Stimulated activated CD8-positive, alpha-beta memory T cell treated with anti-CD3 and anti-CD28 coated beads, Interleukin-4, amount 100 ng/mL, for 1 hour (primary cell): ENCODE measurements at places on chromosomes 5 and 9.

GRCh38 chr5:151204051-151204450, 19.8 kb downstream of the CCDC69 start:
- DNase-seq = no peak

- DNase-seq = no peak
Observed at GRCh38 chr5:160230686-160231527, 1.6 kb downstream of the FABP6 start.

GRCh38 chr5:50697739-50698138, 31.3 kb downstream of the PARP8 start:
- DNase-seq = no peak

DNA sequence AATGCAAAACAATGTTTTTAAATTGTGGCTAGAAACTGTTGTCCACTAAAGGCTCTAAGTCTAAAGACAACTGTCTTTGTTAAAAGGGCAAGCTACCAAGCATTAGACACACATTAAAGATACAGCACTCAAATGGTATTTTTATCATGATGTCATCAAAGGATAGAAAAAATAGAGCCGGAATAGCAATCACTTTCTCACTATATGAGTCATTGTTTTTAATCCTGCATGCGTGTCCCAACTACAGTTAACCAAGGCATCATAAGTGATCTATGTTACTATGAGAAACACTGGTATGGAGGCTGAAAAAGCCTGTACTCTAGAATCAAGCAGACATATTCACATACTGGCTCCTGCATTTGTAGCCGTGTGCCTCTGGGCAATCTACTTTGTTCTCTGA, 1.9 kb upstream of the PJA2 start:
- DNase-seq = no peak

DNA sequence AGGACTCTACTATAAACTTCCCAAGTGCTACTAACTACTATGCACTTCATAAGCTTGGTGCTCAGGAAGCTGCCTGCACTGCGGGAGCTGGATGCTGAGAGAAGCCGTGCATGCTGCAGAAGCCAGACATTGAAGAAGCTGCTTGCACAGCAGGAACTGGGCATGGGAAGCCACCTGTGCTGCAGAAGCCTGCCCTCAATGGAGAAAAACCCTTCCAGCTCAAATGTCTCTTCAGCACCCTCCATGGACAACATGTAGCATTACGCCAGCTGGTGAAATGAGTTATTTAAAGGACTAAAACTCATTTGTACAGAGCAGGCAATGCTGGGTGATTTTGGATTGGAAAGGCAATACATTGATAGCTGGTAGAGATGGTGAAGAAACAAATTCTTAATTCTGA, 247.2 kb downstream of the KIF4B start:
- no peak for DNase-seq

GRCh38 chr5:11105696-11106095, 344.7 kb upstream of the DAP start:
- DNase-seq = no peak

DNA sequence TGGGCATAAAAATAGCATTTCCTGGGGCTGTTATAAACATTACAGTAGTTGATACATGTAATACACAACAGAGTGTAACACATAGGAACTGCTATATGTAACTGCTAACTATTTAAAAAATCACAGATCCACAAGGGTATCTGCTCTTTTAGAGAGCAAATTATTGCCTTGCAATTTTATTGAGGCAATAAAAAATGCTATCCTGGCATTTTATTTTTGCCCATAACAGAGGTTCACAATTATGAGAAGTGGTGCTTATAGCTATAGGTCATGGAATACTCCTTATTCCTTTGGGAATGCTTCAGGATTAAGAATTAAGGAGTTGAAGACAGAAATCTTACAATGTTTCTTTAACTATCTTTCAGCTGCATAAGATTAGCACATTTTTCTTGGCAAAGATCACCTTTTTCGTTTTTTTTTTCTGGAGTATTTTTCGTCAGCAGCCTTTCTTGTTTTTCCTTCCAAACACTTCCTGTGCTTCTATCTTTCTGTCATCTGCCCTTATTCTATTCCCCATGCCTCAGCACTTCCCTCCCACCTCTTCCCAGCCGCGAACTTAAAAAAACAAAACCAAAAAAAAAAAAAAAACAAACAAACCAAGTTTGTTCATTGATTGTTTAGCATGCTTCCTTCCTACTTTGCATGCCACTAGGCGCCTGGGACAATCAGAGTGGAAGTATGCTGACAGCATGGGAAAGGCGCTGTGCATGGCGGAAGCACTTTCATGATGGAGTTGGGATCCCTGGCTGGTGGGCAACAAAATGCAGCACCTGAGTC, 264.2 kb downstream of the MAST4 start:
- no peak for DNase-seq

DNA sequence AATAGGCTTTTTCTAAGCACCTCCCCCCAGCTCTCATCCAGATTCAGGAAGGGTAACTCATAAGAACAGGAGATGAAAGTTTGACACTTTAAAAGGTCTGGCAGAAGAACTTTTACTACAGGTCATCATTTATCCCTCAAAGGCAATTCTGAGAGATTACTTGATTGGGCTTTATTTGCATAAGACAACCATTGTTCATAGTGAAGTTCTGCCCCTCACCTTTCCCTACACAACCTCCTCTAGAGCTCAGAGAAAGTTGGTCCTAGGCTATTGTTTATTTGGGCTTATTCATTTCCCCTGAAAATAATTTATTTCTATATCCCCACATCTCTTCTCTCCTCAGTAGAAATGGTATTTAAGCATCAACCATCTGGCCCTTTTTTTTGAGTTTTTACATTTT, 568.4 kb downstream of the ZNF608 start:
- no peak for DNase-seq
